Vagina (tissue), 2 donors: ENCODE measurements at places on chromosomes 16 and 17.

GRCh38 chr17:79741751-79742588 is 11.2 kb downstream of the ENPP7 start:
- no peak for DNase-seq

- DNase-seq, result no peak
Measured at GRCh38 chr17:30366536-30366935, 12.2 kb upstream of the CPD start.

GRCh38 chr17:31339906-31340661 is 18.7 kb upstream of the EVI2A start:
- DNase-seq, result no peak

DNA sequence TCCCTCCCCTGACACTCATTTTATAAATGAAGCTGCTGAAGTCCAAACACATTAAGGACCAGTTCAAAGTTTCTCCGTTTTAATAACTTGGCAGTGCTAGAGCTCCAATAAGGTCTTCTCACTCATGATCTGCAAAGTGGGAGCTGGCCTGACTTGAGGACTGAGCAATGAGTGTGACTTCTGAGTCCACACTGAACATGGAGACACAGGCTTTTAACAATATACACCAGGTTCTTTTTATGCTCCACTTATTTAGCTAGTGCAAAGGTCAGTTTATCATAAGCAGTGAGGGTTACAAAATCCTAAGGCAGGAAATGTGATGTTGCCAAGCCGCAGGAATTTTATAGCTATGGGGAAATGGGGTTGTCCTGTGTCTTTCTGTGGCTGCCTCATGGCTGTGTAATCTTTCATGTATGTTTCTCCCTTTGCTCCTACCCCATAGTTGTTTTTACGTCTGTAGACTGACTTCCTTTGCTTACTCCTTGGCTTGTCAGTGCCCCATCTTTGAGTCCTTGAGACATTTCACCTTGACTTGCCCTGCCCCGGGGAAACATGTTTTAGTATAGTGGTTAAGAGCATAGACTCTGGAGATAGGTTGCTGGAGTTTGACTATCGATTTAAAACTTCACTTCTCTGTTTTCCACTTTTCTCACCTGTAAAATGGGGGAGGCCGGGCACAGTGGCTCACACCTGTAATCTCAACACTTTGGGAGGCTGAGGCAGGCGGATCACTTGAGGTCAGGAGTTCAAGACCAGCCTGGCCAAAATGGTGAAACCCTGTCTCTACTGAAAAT is 12.2 kb upstream of the MMD start:
- peak; percentile 89 for DNase-seq

DNA sequence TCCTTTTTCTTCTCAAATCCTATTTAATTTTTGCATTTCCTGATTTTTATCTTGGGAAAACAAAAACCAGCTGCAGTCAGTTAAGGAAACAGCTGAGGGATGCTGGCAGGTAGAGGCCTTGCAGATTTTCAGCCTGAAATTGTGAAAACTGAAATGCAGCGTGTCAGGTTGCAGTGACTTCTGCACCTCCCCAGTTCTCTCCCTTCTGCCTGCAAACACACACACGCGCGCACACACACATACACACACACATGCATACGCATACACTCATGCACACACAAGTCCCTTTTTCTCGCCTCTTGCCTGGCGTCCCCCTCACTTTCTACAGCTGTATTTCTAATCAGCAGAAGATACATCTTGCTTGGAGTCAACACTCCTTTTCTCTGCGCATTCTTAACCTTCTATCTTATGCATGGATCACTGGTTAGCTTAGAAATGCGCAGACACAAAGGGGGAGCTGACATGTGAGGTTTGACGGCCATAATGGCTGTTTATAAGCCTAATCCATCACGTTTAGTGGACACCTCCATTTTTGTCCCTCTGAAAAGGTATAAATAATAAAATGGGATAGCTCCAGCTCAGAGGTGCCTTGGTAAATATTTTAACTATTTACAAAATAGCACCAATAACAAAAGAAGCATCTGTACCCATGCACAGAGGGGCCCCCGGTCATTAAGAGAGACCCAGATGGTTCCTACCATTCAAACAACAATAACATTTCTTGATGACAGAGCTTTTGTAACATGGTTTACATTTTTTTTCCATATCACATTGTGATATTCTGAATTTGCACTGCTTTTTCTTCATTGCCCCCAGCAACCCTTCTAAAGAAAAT is 392.1 kb upstream of the SALL1 start:
- DNase-seq, result no peak

GRCh38 chr17:49746791-49747490 is 17.0 kb downstream of the FAM117A start:
- DNase-seq, result no peak

- no peak for DNase-seq
Measured at GRCh38 chr17:53319947-53320346, 502.8 kb upstream of the KIF2B start.

DNA sequence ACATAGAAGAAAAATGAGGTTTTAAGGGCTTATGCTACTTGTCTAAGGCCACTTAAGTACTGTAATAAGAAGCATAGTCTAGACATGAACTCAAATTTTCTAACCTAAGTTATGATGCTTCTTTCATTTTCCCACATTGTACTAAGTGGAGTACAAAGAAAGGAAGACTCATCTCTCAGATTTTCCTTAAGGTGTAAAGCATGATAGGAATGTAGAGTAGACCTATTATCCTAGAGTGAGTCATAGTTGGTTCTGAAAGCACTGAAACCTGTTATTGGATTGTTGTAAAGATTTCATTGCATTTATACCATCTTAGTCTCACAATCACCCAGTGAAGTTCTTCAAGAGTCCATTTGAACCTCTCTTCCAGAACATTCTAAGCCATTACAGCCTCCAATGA is 343.8 kb downstream of the TOX3 start:
- no peak for DNase-seq

GRCh38 chr17:71118039-71118438 is 948.7 kb downstream of the KCNJ2 start:
- DNase-seq, result no peak

- DNase-seq, result no peak
Measured at GRCh38 chr17:37726891-37727675, 17.8 kb downstream of the HNF1B start.
